ENCODE measurements at places on chromosomes 1 and 21.
A peak's percentile ranks its signal among the peaks of the same experiment; 100 is the strongest.

DNA sequence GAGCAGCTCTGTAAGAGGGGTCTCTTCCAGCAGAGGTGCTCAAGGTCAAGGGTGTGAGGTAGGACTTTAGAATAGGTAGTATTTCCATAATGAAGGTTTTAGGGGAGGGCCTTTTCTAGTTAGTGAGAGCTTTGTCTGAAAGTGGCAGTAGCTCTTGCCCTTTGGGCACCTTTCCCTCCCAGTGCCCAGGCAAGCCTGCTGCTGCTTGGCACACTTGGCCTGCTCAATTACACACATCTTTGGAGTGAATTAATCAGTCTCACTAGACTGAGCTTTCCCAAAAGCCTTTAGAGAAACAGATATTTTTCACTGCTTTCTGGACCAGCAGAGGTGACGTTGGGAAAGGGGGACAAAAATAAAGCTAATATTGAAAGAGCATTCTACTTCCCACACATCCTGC, 48.0 kb downstream of the MAB21L3 start:
- DNase-seq, result no peak

DNA sequence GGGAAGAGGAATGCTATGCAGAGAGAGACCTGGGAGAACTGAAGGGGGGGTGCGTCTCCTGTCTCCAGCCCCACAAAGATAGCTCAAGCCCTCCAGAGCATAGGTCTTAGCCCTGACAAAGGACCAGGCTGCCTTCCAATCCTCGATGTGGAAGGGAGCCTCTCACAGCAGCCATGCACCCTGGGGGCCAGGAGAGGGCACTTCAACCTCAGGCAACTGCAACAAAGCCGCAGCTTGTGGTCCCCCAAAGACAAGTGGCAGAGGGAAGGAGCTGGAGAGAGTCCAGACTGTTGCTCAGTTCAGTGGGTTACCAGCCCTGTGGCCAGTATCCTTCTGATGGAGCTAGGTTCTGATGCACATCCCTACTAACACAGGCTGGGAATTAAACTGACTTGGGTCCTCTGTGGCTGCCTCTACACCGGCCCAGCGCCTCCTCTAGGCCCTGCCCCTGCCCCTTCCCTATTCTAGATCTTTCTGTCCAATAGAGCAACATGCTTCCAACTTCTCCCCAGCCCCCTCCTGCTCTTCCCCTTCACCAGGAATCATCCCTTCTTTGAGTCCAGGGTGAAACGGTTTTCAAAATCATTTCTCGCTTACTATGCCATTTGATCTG, 100.7 kb upstream of the SPATA6 start:
- peak; percentile 91 for DNase-seq

GRCh38 chr1:168170564-168171508, 7.9 kb upstream of the TIPRL start:
- no peak for DNase-seq

- DNase-seq, result no peak
Measured at GRCh38 chr1:89065079-89065868, at the start of gene GBP1. TSS of gene GBP1 (minus strand) at chr1:89065208. CDS start at chr1:89063234, 1,974 bp downstream.

DNA sequence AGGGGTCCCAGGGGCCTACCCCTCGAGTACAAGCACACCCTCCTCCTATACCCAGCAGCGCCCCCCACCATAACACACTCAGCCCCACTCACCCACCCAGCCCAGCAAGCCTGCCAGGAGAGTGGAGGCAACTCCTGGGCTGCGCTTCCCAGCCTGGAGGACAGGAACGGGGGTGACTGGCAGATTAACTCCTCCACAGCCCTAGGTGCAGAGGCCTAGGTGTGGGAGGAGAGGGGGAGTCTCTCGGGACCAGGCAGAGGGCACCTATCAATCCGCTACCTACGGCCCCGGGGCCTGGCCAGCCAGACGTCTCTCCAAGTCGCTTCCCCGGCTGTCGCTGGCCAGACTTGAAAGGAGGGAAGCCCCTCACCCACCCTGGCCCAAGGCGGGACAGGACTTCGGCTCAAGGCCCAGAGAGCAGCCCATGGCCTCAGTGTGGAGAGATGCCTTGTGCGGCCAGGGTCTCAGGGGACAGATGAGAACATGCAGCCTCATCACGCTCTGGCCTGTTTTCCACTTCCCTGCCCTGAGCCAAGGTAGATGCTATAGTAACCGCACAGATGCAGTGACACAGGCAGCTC, 24.9 kb downstream of the MATN1 start:
- DNase-seq, result peak; percentile 36

GRCh38 chr1:202116287-202116686, 6.4 kb upstream of the GPR37L1 start:
- DNase-seq, result no peak

DNA sequence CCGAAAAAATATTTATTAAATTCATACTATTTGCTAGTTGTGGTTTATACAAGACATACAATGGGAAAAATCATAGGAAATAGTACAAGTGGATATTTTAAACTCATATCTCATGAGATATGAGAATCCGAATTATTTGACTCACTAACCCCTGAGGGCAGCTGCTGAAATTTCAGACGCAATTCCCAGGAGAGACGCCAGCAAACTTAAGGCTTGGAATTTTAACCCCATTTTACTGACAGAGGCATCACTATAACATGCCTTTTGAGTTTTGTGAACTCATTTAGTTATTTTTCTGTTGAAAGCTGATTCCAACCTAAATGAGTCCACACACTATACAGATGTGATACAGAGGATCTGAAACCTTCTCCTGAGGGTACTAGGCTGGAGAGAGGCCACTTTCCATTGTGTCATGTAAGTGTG, 5.9 kb upstream of the MROH9 start:
- DNase-seq, result no peak

DNA sequence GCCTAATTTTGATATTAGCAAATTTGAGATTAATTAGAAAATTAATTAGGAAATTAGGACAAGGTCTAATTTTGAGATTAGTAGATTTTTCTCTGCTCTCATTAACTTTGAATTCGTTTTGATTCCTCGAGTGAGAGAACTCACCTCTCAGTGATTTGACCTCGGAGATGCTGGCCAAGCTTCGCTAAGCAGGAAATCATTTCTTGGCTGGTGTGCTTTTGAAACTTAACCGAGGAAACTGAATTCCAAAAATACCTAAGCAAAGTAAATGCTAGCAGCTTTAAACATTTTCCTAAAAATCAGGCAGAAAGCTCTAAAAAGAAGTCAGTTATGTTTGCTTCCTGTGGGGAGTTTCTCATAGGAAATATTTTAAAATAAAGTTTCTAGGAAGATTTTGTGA, 34.9 kb downstream of the CDC14A start:
- DNase-seq, result no peak

DNA sequence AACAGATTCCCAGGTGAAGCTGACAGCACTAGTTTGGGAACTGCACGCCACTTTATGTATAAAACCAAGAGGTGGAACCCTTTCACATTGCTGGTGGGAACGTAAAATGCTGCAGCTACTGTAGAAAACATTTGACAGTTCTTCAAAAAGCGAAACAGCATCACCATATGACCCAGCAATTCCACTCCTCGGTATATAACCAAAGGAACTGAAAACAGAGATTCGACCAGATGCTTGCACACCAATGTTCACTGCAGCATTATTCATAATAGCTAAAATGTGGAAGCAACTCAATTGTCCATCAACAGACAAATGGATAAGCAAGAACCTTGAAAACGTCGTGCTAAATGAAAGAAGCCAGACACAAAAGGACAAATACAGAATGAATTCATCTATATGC, 17.5 kb downstream of the RSPH1 start:
- no peak for DNase-seq

GRCh38 chr21:31173881-31174555, 135.7 kb upstream of the KRTAP19-8 start:
- no peak for DNase-seq

- DNase-seq, result no peak
Measured at GRCh38 chr1:214857716-214858115, 224.8 kb upstream of the KCNK2 start.

DNA sequence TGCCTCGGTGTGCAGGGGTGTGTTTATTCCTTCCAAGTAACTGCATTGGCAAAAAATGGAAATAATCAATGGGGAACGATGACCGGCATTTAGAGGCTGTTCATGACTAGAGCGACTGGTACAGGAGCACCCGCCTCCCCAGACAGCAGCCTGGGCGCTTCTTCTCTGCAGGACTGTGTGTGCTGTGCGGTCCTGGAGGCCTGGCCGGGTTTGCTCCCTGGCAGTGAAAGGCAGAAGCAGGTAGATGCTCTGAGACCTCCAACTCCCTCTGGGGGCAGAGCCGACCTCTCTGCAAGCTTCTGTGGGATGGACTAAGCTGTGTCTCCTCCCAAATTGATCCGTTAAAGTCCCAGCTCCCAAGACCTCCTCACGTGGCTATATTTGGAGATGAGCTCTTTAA, 59.2 kb upstream of the ACTRT2 start:
- DNase-seq, result no peak

- DNase-seq, result peak; percentile 21
Measured at GRCh38 chr1:229856009-229856650, 210.9 kb upstream of the GALNT2 start.

DNA sequence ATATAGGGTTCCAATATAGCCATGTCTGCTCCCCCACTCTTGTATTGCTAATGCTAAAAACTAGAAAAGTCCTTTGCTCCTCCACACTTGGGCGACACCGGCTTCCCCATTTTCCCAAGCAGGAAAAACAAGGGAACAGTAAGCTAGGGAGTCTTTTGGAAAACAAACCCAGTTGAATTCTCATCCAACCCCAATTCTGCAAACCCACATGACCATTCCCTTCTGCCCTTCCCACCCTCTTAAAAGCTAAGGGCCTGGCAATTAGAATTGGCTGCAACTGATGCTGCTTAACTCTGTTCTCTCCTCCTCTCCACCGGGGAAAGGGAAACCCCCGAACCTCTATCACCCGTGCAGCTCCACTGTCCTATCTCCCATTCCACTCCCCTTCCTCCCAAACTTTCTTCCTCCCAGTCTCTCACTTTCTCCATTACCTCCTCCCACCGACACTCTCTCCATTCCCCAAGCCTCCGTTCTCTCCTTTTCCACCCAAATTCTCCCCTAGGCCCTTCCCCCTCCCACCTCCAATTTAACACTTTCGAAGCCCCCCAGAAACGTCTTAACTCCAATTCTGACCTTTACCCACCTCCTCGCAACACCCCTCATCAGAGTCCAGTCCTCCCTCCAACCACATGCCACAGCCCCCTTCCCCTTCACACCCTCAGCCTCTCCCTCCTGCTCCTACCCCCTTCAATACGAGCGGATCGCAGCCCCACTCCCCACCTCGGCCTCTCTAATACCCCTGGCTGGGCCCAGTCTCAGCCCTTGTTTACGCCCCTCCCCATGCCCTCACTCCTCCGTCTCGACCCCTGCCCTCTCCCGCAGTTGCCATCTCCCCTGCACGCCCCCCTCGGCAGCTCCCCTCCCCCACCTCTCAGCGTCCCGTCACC, 701 bp downstream of the DEDD start:
- DNase-seq, result peak; percentile 12

DNA sequence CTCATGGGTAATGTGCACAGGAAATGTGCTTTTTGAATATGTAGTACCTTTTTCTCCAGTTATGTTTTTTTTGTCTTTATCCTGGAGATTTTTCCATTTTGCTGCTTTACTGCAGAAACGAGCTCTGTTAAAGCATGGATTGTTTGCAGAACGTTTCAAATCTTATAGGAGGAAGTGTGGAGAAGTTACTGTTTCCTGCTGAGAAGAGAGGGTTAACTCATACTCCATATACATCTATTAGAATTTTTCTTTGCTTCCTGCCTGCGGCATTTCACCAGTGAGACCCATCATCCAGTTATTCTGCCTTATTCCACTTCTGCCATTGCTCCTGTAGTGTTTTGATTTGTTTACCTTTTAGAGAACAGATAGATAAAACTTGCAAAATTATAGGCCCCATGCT, 2.0 kb downstream of the RPRD2 start:
- DNase-seq, result no peak

DNA sequence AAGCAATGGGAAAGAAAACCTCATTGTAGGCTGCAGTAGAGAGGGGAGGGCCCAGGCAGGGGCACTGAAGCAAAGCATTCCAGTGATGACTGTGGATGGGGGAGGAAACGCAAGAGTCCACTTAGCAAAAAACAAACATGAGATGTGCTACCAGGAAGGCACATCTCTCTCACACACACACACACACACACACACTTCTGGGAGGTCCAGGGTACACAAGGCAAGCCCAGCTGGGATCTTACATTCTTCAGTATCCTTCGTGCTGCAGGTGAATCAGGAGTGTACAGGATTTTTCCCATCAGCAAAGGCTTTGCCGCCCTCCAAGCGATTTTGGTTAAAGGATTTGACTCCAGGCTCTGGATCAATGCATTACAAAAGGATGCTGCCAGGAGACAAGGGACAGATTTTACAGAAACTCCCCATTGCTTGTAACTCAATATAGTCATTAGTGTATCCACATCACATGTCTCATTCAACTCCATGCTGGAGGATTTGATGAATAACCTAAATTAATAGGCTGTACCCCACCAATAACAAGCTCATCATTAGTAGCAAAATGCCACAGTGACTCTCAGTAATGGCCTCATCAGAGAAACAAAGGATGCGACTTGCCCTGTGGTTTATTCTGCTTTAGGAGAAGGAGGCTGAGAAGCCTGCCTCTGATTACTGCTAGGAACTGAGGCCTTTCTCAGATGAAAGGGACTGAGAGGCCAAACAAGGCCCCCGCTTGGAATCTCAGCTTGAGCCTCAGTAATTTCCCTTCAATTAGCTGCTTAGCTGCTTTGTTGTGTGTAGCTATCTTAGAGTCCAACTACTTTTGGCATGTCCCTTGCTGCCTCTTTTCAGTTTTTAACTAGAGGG, 41.6 kb downstream of the ABCA4 start:
- peak; percentile 28 for DNase-seq

GRCh38 chr1:226687426-226687825, 51.7 kb downstream of the ITPKB start:
- no peak for DNase-seq

DNA sequence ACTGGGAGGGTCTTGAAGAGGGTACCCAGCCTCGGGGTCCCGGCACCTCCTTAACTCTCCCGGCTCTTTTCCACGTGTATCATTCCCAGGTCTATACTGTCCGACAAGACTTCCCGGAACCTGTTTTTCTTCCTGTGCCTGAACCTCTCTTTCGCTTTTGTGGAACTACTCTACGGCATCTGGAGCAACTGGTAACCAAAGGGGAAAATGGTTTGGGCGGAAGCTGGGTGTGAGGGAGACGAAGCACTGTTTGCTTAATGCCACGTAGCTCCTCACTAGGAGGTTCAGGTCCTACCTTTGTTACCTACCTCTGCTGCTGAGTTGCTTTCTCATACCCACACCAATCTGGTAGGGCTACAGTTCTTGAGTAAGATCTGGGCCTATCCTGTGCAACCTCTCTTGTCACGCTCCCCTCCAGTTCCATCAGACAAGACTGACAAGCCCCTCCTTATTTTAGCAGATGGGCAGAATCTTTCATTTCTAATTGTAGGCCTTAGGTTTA, 642 bp downstream of the SLC30A7 start:
- DNase-seq, result peak; percentile 26

Measured in iPS-NIHi11 (cell line).